ENCODE measurements at places on chromosomes 4 and X. TPM values are rescaled to one million over a fixed set of nuclear protein-coding genes. Genes with fewer than 3 reads are reported as not detected.

IL9R gene
- not detected for total RNA-seq

GLRA3 gene
- 0.07 TPM for total RNA-seq

REST gene
- 95.7 TPM for total RNA-seq

EDA2R gene
- total RNA-seq: 4.2 TPM

SMIM10L2A gene
- total RNA-seq: 9.5 TPM

CXCL3 gene
- total RNA-seq: 1.8 TPM

GSX2 gene
- total RNA-seq: not detected

RHOXF1 gene
- 1.4 TPM for total RNA-seq

CC2D2A gene
- total RNA-seq: 26.8 TPM

LNX1 gene
- 19.8 TPM for total RNA-seq

STK32B gene
- 0.36 TPM for total RNA-seq

TIMM8A gene
- total RNA-seq: 16.5 TPM

PLA2G12A gene
- 54.7 TPM for total RNA-seq

CT47C1 gene
- not detected for total RNA-seq

NSG1 gene
- 55.0 TPM for total RNA-seq

MAGEA2B gene
- not detected for total RNA-seq

CSAG1 gene
- not detected for total RNA-seq

CFAP99 gene
- total RNA-seq: not detected

PRDM8 gene
- 0.38 TPM for total RNA-seq

RAI2 gene
- 7.2 TPM for total RNA-seq

MSN gene
- total RNA-seq: 34.0 TPM

TMEM144 gene
- total RNA-seq: 15.4 TPM

CT45A1 gene
- total RNA-seq: not detected

SPANXN1 gene
- total RNA-seq: not detected

TXK gene
- 3.0 TPM for total RNA-seq

IL13RA2 gene
- total RNA-seq: not detected

EXOC1 gene
- 29.1 TPM for total RNA-seq

ZCCHC18 gene
- total RNA-seq: 5.1 TPM

MXRA5 gene
- 2.0 TPM for total RNA-seq

TMEM255A gene
- 0.51 TPM for total RNA-seq

UGT2B11 gene
- total RNA-seq: 0.93 TPM

TMEM150C gene
- 8.6 TPM for total RNA-seq

TBX22 gene
- 0.27 TPM for total RNA-seq

PNPLA4 gene
- total RNA-seq: 18.8 TPM

RPA4 gene
- total RNA-seq: 1.6 TPM

P2RY4 gene
- total RNA-seq: not detected

MAGEC1 gene
- not detected for total RNA-seq

SPANXN3 gene
- not detected for total RNA-seq

FTSJ1 gene
- total RNA-seq: 41.8 TPM

SUPT20HL2 gene
- total RNA-seq: not detected

SPIN2A gene
- total RNA-seq: 2.2 TPM

AFAP1 gene
- 32.9 TPM for total RNA-seq

XAGE1A gene
- not detected for total RNA-seq

ADRA2C gene
- 3.0 TPM for total RNA-seq

FABP2 gene
- not detected for total RNA-seq

CLNK gene
- not detected for total RNA-seq

TMEM154 gene
- 0.46 TPM for total RNA-seq

Data from progenitor cell of endocrine pancreas (in vitro differentiated cells).